DMS53 (cell line): ENCODE measurements at places on chromosomes 16 and 17.

DNA sequence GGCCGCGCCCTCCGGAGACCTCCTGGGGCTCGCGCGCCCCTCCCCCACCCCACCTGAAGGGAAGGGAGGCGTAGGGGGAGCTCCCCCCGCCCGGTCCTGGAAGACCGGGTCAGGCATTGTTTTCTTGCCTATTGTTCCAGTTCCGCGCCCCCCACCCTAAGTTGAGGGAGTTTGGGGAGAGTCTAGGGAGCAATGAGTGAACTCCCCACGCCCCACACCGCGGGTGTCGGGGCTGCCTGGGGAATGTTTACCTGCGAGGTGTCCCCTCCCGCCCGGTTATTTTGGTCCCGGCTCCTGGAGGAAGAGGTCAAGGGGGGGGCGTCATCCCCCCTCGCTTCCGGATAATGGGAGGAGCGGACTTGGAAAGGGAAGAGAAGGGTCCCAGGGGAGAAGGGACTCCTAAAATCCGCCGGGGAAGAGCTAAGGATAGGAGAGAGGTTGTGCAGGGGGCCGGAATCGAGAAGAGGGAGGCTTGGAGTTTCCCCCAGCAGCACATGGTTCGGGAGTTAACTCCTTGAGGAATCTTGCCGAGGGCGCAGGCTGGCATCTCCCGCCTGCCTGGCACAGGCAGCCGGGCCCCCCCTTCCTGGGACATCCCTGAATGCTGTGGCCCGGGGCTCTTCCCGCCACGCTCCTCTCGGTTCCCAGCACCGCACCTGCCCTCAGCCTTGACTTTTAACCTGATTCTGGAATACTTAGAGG is 881 bp downstream of the MLLT6 start:
- DNase-seq, result peak; percentile 50

- no peak for DNase-seq
Measured at GRCh38 chr16:2015947-2016208, 3.7 kb upstream of the NPW start.

- no peak for DNase-seq
Measured at GRCh38 chr16:31871510-31871909, 2.1 kb upstream of the ZNF267 start.

GRCh38 chr17:7403727-7403976 is 245 bp downstream of the TMEM256 start:
- no peak for DNase-seq

DNA sequence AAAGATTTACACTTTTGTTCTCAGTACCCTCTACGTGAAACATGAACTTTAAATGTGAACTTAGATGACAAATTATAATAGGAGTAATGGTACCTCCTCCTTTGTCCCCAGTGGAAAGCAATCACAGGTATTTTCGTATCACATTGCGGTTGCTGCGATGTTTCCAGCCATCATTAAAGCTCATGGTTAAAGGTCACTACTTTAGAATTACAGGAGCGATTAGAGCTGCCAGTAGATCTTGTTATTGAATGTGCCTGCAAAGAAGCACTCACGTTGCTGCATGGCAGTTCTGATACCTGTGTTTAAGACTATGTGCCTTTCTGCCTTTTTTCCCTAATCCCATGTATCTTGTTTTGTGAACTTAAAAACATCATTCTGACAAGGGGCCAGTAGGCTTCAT is 301.0 kb downstream of the CPPED1 start:
- DNase-seq, result peak; percentile 56

- peak; percentile 56 for DNase-seq
Measured at GRCh38 chr17:21213638-21214014, 335 bp downstream of the TMEM11 start.

DNA sequence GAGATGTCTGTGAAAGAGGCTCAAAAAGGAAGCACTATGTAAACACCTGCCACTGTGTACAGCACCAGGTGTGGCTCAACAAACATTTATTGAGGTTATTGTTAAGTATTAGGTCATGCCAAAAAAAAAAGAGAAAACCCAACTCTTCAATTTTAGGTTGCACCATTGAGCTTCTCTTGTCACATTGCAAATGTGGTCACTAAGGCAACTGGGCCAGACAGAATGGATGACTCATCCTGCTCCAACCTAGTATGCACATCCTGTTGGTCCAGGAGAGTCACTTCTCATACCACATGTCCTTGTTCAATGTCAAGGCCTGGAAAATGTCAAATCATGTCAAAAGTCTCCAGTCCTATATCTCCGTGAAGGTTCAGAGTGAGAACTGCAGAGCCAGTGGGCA is 25.0 kb downstream of the HOXB1 start:
- peak; percentile 99 for DNase-seq

DNA sequence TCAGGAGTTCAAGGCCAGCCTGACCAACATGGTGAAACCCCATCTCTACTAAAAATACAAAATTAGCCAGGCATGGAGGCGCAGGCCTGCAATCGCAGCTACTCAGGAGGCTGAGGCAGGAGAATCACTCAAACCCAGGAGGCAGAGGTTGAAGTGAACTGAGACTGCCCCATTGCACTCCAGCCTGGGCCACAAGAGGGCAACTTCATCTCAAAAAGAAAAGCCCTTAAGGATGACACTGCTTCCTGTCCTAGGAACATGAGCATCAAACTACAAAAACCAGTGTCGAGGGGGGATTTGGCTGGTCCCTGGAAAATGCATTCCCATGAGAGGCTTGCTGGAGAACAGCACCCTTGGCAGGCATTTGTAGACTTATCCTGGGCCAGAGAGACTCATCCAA is 449.5 kb upstream of the PSMD7 start:
- no peak for DNase-seq

DNA sequence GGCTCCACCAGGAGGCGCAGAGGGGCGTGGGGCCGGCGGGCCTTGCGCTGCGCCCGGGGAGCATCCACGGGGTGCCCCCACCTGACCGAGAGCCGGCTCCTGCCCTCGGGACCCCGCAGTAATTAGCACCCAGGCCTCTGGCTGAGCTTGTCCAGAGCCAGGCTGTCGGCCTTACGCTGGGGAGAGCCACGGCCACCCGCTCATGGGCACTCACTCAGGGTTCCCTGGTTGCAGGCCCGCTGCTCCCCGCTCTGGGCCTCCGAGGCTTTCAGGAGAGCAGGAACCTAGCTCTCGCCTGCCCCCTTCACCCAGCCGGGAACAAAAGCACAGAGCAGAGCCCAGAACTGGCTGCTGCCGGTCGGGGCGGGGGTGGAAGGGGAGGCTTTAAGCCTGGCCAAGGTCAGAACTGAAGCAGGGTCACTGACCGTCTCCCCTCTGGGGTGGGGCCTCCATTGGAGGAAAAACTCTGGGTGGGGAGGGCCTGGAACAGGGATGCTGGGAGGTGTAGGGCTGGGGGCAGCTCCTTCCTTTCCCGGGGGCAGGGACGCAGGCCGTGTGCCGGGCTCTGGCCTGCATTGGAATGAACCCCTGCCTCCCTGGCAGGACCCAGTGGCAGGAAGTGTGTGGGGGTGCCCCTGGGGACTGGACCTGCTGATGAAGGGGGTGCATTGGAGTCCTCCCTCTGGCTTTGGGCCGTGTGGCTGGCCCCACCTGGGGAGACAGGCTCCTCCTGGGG is 12.3 kb downstream of the GLIS2 start:
- DNase-seq, result peak; percentile 75

GRCh38 chr16:85611444-85612190 is 1.5 kb upstream of the GSE1 start:
- peak; percentile 92 for DNase-seq

GRCh38 chr17:36641877-36642845 is 40.8 kb downstream of the MRM1 start:
- DNase-seq, result peak; percentile 56

GRCh38 chr17:2024572-2025219 is 438 bp downstream of the RTN4RL1 start:
- DNase-seq, result peak; percentile 28

DNA sequence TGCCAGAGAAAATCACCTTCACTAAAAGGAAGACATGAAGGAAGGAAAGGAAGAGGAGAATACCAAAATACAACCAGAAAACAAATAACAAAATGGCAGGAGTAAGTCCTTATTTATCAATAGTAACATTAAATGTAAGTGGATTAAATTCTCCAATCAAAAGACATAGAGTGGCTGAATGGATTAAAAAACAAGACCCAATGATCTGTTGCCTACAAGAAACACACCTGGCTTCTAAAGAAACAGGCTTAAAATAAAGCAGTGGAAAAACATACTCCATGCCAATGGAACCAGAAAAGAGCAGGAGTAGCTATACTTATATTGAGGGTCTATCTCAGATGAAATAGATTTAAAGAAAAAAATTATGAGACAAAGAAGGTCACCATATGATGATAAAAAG is 86.4 kb upstream of the METRNL start:
- no peak for DNase-seq

DNA sequence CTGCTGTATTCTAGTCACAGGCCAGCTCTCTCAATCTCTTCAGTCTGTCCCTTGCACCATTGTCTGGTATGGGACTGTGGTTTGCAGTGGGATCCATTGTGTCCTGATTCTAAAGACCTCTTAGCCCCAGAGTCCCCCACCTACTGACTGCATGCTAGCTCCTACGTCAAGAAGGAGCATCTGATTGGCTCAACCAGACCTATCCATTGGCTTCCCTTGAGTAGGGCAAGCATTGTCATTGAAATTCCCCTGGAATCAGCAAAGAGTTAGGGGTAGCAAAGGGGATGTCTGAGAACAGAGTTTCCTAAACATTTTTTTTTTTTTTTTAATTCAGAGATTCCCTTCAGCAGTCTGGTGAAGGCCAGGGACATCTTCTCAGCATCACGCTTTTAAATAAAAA is 175.3 kb upstream of the MPHOSPH6 start:
- DNase-seq, result no peak

DNA sequence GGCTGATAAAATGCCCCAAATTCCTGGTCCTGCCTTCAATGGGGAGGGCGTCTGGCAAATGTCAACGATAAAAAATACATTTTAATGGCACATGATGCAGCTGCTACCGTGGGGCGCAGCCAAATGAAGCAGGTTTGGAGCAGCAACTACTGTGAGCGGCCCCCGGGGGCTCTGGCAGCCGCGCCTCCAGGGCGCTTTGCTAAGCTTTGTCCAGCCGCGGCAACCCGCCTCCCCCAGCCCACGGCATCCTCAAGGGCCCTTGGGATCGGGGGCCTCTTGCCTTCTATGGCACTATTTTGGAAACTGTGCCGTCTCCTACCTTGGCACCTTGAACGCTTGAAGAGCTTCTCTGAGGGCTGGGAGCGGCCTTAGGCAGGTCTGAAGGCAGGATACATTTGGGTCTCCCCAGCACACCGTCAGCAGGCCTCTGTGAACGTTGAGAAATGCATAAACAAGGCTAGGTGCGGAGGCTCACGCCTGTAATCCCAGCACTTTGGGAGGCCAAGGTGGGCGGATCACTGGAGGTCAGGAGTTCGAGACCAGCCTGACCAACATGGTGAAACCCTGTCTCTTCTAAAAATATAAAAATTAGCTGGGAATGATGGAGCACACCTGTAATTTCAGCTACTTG is 25.1 kb downstream of the TBX4 start:
- no peak for DNase-seq

DNA sequence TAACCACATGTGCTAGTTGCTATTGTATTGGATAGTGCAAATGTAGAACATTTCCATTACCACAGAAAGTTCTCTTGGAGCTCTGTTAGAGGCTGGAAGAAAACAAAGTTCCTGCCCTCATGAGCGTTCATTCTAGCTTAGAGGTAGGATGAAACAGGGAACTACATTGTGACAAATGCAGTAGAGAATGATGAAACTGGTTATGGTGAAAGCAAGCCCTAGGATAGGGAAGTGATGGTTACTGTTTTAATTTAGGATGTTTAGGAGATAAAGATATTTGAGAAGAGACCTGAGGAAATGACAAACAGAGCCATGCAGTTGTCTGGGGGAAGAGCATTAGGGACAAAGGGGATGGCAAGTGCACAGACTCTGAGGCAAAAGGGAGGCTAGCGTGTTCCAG is 50.7 kb downstream of the AATF start:
- DNase-seq, result no peak

DNA sequence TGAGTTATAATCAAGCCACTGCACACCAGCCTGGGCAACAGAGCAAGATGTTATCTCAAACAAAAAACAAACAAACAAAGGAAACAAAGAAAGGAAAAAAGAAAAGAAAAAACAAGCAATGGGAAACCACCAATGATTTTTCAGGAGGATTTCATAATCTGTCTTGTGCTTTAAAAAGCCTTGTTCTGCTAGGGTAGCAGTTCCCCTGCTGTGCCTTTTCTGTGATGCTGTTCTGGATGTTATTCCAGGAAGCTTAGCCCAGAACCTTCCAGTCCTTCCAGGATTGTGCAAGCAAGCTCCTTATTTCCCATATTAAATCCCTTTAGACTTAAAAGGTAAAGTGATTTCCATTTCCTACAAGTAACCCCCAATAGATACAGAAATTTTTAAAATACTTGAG is 171.1 kb downstream of the ABCC12 start:
- no peak for DNase-seq

DNA sequence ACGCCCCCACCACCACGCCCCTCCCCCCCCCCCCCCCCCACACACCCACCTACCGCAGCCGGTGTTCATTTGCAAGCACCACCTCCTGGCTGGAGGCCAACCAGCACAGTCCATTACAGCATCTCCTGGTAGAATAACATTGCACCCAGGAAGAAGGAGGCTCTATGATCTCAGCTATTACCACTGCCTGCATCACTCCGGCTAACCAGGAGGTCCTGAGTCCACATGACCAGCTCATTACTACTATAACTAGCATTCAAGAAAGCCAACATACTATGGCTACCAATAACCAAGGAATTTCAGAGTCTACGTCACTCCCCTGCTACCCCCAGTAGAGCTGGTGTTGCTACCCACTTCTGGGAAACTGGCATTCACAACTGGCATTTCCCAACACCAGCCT is 81.1 kb upstream of the ALOX12 start:
- DNase-seq, result no peak

- DNase-seq, result no peak
Measured at GRCh38 chr17:29948448-29949215, 7.2 kb downstream of the EFCAB5 start.

DNA sequence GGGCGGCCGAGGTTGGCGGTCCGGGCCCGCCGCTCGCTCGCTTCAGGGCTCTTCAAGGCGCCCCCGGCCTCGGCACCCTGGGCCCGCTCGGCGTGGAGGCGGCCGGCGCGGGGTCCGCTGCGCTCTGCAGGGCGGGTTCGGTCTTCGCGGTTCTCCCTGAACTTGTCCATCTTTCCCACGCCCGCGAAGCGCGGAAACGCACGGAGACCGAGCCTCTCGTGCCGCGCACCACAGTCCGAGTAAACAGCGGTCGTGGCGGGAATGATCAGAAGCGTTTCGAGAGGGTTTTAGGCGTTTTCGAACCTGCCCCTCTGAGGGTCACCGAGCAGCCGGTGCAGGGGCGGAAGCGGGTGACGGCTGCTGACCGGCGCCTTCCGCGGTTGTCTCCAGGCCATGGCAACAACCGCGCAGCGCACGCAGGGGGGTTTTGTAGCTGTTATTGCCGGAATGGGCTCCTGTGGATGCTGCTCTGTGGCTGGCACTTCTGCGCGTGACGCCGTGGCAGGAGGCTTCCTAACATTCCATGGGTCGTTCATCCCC is 414 bp downstream of the NARF start:
- DNase-seq, result peak; percentile 71
